ENCODE measurements at places on chromosomes 13 and 19. TPM values are rescaled to one million over a fixed set of nuclear protein-coding genes. Genes with fewer than 3 reads are reported as not detected.

Gene DACH1
- total RNA-seq, result 24.0 TPM

Gene DKKL1
- not detected for total RNA-seq

Gene UTP14C
- 10.9 TPM for total RNA-seq

Gene C1QTNF9
- total RNA-seq, result not detected

Gene IL11
- not detected for total RNA-seq

Gene ATXN8OS
- not detected for total RNA-seq

Gene IL17D
- 6.1 TPM for total RNA-seq

Gene LGI4
- total RNA-seq, result not detected

Gene S1PR4
- total RNA-seq, result 1.7 TPM

Gene GAPDHS
- not detected for total RNA-seq

Gene C19orf12
- 22.9 TPM for total RNA-seq

Gene CDC42EP5
- 85.5 TPM for total RNA-seq

Gene HCN2
- 0.37 TPM for total RNA-seq

Gene ANKRD10
- 83.1 TPM for total RNA-seq

Gene RETN
- total RNA-seq, result not detected
